ENCODE measurements at places on chromosomes 4 and X. TPM values are rescaled to one million over a fixed set of nuclear protein-coding genes. Genes with fewer than 3 reads are reported as not detected.

DNA sequence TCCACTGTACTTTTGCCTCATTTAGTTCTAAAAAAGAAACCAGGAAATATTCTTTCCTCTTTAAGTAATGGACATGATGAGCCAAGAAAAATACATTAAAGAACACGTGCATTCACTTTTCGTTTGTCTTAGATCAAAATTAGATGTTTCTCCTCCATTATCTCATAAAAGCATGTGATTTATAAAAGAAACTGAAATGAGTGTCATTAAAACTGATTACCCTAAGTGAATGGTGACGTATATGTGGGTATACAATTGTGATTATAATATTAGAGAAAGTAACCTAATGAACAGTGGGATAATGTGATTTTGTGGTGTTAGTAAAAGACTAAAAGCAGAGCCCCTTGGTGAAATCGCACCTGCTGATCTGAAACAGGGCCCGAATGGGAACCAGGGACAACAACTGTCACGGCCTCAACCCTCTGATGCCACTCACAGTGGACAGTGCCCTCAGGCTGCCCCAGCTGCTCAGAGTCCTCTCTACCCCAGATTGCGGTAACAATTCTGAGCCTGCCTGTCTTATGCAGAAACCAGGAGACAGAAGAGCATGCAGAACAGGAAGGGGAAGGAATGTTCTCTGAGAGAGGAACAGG, 25.7 kb upstream of the HS6ST2 start:
- H3K4me3 ChIP-seq = no peak overlapping the region
- H3K4me1 ChIP-seq = no peaks in the 10 kb centered on the region
- no peaks in the 10 kb centered on the region for H3K36me3 ChIP-seq
- no peak for DNase-seq
- H3K27ac ChIP-seq = no peak overlapping the region

DNA sequence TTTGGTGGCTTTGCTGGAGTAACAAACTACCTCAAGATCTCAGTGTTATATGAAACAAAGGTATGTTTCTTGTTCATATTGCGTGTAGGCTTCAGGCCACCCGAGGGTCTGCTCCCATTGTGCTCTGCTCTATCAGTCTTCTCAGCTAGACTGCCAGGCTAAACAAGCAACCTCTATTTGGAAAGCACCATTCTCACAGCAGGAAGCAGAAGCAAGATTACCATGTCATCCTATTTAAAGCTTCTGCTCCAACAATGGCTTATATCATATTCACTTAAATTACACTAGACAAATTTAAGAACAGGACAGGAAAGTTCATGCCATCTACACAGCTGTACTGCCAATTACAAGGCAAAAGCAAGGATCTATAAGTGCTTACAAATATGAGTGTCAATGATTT, 385.8 kb downstream of the PPARGC1A start:
- H3K36me3 ChIP-seq = no peaks in the 10 kb centered on the region
- no peak overlapping the region for H3K4me3 ChIP-seq

DNA sequence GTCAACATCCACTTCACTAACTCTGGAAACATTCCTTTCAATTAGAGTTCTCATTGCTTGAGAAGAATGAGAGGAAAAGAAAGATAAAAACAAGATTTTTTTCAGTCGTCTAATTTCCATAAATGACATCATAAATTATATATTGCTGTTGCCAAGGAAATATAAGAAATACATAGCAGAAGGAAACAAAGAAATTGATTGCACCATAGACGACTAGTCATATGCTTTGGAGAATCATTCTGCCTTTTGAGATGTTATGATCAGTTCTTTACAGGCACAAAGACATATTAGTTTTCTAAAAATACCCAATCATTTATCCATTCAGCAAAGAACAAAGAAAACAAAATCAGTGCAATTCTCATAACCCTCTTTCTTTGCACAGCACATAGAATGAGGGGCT, 672 bp upstream of the C1QTNF7 start:
- no peaks in the 10 kb centered on the region for H3K4me1 ChIP-seq
- no peak for DNase-seq
- H3K27me3 ChIP-seq = no peaks in the 10 kb centered on the region
- no peaks in the 10 kb centered on the region for H3K36me3 ChIP-seq

DNA sequence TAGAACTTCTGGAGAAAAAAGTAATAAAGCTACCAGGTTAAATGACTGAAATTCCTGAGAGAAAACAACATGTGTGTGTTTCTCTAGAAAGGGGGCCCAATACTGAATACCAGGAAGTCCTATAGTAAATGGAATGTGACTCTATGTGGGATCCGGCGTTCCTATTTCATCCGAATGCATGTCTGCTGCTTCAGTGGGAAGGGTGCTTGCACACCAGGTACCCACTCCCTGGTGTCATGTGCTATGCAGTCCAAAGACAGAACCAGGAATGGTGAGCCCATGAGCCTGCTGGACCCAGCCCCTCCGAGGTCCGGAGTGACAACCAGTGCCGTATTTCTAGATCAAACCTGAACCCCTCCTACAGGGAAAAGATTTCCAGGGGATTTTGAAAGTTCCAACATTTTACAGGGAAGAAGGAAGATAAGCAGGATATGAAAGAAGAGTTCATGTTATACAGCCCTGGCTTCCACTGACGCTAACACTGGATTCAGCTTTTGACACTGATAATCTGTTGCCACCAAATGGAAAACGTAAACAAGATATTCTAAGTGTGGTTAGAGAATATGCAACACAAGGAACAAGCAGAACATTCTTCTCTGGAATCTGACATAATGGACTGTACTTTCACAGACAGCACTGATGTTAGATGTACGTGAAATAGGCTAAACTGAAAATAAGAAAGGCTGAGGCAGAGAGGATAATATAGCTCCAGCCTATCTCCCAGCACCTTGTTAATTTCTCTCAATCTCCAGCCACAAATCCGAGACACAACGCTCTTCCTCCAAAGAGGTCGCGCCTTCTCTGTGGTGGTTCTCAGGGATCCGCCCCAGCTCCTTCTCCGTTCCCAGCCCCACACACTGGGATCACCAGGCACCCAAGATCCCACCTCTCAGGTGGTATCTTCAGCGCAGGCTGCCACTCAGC, 725 bp upstream of the CXCL1 start:
- no peaks in the 10 kb centered on the region for H3K4me1 ChIP-seq
- peak overlapping the region; percentile 65 for H3K4me3 ChIP-seq
- DNase-seq = no peak
- H3K36me3 ChIP-seq = no peaks in the 10 kb centered on the region
- H3K27me3 ChIP-seq = no peaks in the 10 kb centered on the region

- no peak for DNase-seq
- H3K4me1 ChIP-seq = no peaks in the 10 kb centered on the region
- no peaks in the 10 kb centered on the region for H3K36me3 ChIP-seq
- H3K27me3 ChIP-seq = no peaks in the 10 kb centered on the region
- no peak overlapping the region for H3K4me3 ChIP-seq
Observed at GRCh38 chr4:15106399-15106798, 104.1 kb downstream of the CPEB2 start.

GRCh38 chr4:10457255-10457801, at the start of gene ZNF518B:
ZNF518B (minus strand) TSS chr4:10457426; CDS start chr4:10446328, 11,098 bp downstream.
- peak; percentile 58 for DNase-seq
- no peaks in the 10 kb centered on the region for H3K27me3 ChIP-seq
- no peaks in the 10 kb centered on the region for H3K36me3 ChIP-seq
- H3K4me1 ChIP-seq = no peaks in the 10 kb centered on the region
- H3K27ac ChIP-seq = no peak within 1 kb of the TSS

DNA sequence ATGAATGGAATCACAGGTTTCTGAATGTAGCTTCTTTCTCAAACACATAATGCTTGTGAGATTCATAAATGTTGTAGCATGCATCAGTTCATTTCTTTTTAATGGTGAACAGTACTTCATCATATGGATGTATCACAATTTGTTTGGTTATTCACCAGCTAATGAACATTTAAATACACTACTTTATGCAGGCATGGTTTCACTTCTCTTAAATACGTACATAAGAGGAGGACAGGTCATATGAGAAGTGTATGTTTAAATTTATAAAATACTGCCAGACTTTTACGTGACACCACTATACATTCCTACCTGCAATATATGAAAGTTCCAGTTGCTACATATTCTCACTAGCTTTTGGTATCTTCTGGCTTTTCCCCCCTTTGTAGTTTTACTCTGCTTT, 65.4 kb downstream of the ANKRD17 start:
- H3K4me1 ChIP-seq = no peaks in the 10 kb centered on the region
- H3K4me3 ChIP-seq = no peak overlapping the region
- no peaks in the 10 kb centered on the region for H3K27me3 ChIP-seq
- no peak for DNase-seq

GRCh38 chr4:5888222-5889001, 4.5 kb downstream of the CRMP1 start:
- no peak overlapping the region for H3K27ac ChIP-seq
- DNase-seq = no peak
- H3K27me3 ChIP-seq = no peaks in the 10 kb centered on the region
- no peaks in the 10 kb centered on the region for H3K36me3 ChIP-seq

DNA sequence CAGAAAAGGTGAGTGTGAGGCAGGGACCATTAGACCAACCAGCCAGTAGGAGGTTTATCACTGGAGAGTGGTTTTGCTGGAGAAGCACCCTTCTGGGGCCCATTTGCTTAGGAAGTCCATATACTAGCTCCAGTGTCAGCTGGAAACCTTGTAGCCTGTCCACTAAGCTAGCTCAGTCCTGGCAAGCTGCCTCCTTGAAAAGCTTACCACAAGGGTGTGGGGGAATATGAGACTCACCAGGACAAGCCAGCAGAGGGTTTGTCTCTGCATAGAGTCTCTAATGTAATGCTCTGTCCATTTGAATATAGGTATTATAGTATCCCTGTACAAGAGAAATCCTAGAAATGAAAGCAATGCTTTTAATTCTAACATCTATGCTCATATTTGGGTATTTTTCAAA, 86.3 kb downstream of the FBXL5 start:
- no peaks in the 10 kb centered on the region for H3K27me3 ChIP-seq
- H3K4me1 ChIP-seq = no peaks in the 10 kb centered on the region
- no peaks in the 10 kb centered on the region for H3K36me3 ChIP-seq
- H3K4me3 ChIP-seq = no peak overlapping the region
- DNase-seq = no peak

DNA sequence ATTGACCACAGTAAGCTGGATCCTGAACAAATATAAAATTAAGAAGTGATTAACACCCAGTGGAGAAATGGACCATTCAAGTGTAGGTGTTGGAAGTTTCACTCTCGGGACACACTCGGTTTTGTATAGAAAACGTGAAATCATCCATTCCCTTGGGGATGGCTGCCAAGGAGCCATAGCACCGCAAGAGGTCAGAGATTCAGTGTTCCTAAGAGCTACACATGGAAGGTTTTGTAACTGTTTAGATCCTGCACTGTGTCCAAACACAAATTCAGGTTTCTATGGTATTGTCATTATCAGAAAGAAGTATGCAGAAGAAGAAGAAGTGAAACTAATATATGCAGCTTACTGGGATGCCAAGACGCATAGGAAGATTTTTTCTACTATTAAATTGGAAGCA, 281.0 kb downstream of the LDB2 start:
- H3K4me1 ChIP-seq = no peaks in the 10 kb centered on the region
- no peaks in the 10 kb centered on the region for H3K36me3 ChIP-seq
- DNase-seq = no peak
- no peaks in the 10 kb centered on the region for H3K27me3 ChIP-seq
- no peak overlapping the region for H3K4me3 ChIP-seq
- no peak overlapping the region for H3K27ac ChIP-seq

DNA sequence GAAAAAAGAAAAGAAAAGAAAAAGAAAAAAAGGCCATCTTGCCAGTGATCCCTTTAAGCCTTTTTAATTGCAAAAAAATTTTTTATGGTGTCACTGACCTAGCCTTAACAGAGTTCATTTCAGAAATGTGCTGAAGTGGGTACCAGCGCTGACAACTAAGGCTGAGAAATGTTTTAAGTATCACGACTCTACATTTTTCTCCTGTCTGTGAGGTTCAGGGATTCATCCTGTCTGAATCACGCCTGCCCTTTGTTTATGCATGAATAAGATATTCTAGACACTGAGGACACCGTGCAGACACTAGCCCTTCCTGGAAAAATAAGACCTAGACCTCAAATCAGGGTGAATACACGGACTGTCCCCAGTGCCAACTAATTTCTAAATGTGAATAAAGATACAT, 154.4 kb upstream of the NOCT start:
- H3K4me1 ChIP-seq = 0 out of 2 replicates have a peak, but pooled peaks cover 8% of the 10 kb centered on the region
- H3K4me3 ChIP-seq = no peak overlapping the region
- DNase-seq = no peak

DNA sequence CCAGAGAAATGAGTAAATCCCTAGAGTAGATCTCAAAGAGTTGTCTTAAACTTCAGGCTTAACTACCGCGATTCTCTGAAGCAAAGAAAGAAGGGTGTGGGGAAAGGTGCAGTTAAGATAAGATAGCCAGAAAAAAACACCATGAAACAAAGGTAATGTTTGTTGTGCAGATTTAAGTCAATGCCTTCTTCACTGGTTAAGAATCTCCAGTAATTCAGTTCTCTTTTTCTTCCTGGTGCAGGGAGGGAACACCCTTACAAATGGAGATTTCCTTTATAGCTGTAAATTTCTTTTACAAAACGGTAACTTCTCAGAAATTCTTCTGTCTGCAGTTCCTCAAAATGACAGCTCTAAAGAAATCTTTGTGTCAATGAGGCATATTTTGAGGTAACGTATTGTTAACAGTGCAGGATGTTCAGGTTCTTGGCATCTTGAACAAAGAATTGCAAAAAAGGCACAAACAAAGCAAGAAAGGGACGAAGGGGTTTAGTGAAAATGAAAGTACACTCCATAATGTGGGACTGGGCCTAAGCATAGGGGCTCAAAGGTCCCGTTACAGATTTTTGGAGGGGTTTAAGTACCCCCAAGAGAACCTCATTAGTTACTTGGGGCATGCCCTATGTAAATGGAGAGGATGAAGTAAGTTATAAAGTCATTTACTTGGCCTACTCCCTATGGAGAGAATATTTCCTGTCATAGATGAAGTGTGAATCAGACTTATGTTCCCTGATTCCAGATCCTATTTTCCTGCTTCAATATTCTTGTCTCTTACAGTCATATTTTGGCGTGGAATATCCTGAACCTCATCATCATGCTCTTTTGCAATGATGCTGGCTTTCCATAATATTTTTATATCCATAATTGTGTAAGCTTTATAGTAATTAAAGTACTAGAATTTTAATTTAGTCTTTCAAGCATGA, 492.0 kb downstream of the PCDH11X start:
- no peaks in the 10 kb centered on the region for H3K36me3 ChIP-seq
- DNase-seq = no peak
- no peaks in the 10 kb centered on the region for H3K4me1 ChIP-seq
- no peaks in the 10 kb centered on the region for H3K27me3 ChIP-seq
- no peak overlapping the region for H3K27ac ChIP-seq

DNA sequence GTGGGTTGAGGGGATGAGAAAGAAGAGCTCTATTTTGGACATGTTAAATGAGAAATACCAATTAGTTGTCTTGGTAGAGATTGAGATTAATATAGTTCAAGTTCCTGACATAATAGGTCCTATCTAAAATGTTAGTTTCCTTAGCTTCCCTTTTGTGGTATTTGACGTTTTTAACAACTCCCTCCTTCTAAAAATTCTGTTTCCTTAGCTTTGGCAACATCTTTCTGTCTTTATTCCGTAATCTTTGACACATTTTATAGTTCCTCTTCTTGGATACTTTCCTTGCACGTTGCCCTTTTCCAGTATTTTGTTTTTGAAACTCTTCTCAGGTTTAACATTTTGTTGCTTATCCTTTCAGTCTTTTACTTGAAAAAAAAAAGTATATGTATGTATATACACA, 36.9 kb downstream of the LAMTOR3 start:
- H3K4me1 ChIP-seq = peaks cover 14% of the 10 kb centered on the region
- H3K27ac ChIP-seq = no peak overlapping the region
- no peaks in the 10 kb centered on the region for H3K27me3 ChIP-seq
- peaks cover 4% of the 10 kb centered on the region for H3K36me3 ChIP-seq
- no peak overlapping the region for H3K4me3 ChIP-seq
- DNase-seq = no peak

The BEX3 gene
- total RNA-seq = 130 TPM

The H2BW2 gene
- total RNA-seq = not detected

The GPC4 gene
- 4.4 TPM for total RNA-seq

The SSX7 gene
- not detected for total RNA-seq

The GLUD2 gene
- 0.30 TPM for total RNA-seq
